Activated naive CD8-positive, alpha-beta T cell treated with anti-CD3 and anti-CD28 coated beads for 36 hours (primary cell): ENCODE measurements at places on chromosomes 5 and 9. TPM values are rescaled to one million over a fixed set of nuclear protein-coding genes. Genes with fewer than 3 reads are reported as not detected.

GRCh38 chr9:5631026-5631425 lies 2.1 kb downstream of the RIC1 start:
- peaks cover 46% of the 10 kb centered on the region for H3K4me1 ChIP-seq
- no peak for DNase-seq
- H3K4me3 ChIP-seq: no peak overlapping the region
- no peak overlapping the region for H3K27ac ChIP-seq
- H3K36me3 ChIP-seq: peaks cover 28% of the 10 kb centered on the region

Gene AK8
- 0.36 TPM for total RNA-seq

Gene LRRTM2
- not detected for total RNA-seq

- H3K4me1 ChIP-seq: no peaks in the 10 kb centered on the region
- DNase-seq: no peak
Measured at GRCh38 chr9:16306586-16306985, 563.9 kb downstream of the BNC2 start.

Gene AHRR
- total RNA-seq: 24.0 TPM

- peaks cover 18% of the 10 kb centered on the region for H3K27me3 ChIP-seq
- no peak for DNase-seq
- no peak overlapping the region for H3K4me3 ChIP-seq
- H3K4me1 ChIP-seq: no peaks in the 10 kb centered on the region
- no peak overlapping the region for H3K27ac ChIP-seq
Measured at GRCh38 chr9:113641100-113641885, 177.8 kb downstream of the RGS3 start.

- no peaks in the 10 kb centered on the region for H3K36me3 ChIP-seq
- H3K27me3 ChIP-seq: peaks cover 45% of the 10 kb centered on the region
- no peaks in the 10 kb centered on the region for H3K4me1 ChIP-seq
- no peak overlapping the region for H3K27ac ChIP-seq
Measured at GRCh38 chr9:115127191-115127817, 9.3 kb upstream of the TNC start.

Gene TLE4
- 30.1 TPM for total RNA-seq
